ENCODE measurements at places on chromosomes 7 and 10. TPM values are rescaled to one million over a fixed set of nuclear protein-coding genes. Genes with fewer than 3 reads are reported as not detected.

GRCh38 chr10:88185830-88186229 is 322.4 kb downstream of the PTEN start:
- DNase-seq = no peak

- no peak for DNase-seq
These were observed 25.2 kb downstream of the ZNF117 start for GRCh38 chr7:64965594-64965993.

GRCh38 chr7:157998884-157999552 is 588.6 kb downstream of the PTPRN2 start:
- DNase-seq = no peak

DNA sequence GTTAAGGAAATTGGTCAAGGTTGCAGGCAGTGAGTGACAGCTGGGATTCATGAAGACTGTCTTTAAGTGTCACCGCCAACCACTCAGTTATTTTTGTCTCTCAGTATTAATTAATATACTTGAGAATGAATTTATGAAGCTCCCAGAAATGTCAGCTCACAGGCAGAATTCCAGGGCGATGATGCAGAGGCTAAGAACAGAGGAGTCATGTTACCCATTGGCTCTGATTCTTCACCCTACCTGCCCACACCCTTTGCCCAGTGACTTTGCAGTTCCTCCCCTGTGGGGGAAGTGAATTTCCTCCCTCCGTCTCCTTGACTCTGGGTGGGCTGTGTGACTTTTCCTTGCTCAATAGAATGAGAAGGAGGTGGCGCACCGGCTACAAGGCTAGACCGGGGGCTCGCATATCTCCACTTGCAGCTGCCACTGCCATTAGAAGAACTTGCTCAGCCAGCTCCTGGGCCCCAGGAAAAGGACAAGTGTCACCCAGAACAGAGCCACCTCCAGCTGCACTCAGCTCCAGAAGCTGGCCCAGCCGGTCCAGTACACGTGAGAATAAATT is 157.1 kb upstream of the PRKCQ start:
- no peak for DNase-seq

The KIAA1549 gene
- 2.4 TPM for total RNA-seq

DNA sequence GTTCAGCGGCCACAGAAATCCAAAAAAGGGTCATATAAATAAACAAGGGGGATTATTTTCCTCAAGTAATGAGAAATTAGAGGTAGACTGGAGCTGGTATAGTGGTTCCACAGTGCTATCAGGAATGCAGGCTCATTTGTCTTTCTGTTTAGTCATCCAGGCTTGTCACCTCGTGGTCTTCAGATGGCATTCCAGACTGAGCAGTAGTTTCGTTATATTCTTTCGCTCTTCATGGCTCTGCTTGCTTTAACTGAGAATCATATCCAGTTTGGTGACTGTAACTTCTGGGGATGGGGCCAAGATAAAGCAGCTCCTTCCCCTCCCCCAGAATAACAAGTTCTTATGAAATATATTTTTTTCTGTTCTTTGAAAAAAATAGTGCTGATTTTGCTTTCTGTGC is 9.5 kb downstream of the ANKIB1 start:
- peak; percentile 74 for DNase-seq

DNA sequence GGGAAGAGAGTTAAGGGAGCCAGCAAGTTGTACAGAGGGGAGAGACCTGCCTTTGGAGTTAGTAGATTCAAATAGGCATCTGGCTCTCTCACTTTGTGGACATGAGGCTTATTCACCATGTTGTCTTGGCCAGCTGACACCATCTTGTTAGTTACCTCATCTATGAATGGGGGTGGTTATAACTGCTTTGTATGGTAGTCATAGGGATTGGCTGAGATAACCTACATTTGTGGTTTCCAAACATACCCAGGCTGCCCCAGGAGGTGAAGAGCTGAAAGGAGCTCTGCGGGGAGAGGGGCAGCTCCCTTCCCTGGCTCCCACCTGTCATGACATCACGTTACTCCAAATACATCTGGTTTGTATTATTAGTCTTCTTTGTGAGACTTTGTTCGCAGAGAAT is 393.3 kb upstream of the AUTS2 start:
- DNase-seq = no peak

DNA sequence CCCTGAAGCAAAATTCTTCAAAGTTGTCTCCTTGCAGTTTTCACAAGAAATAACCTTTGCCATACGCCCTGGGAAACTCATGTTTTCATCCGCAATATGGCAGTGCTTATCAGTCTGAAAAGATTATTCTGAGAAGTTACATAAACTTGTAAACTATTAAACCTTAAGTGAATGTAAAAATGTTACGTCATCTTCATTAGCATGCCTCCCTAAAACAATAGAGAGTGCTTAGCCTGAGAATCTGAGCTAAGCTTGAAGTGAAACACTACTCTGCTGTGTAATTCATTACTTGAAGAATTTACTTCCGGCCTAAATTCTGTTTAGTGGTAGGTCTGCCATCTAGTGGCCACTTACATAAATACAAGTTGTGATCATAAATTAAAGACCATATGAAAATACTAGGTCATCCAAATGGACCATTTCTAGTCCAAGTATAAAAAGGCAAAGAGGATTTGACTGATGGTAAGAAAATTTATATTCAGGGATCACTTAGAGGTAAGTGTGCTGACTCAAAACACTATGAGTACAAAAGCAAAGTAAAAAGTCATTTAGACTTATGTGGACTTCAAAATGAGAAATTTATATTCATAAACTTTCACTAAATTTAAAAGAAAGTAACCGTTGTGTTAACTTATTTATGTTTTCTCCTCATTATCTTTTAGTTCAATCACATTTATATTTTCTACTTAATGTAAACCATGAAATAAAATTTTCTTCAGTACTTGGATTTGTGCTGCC is 745.1 kb upstream of the LRRTM3 start:
- peak; percentile 66 for DNase-seq

- no peak for DNase-seq
These were observed 48.5 kb downstream of the NXPH1 start for GRCh38 chr7:8481752-8482446.

Data from lung microvascular endothelial cell (primary cell).